Prostate gland (tissue), 2 donors: ENCODE measurements at places on chromosomes 1 and 21. TPM values are rescaled to one million over a fixed set of nuclear protein-coding genes. Genes with fewer than 3 reads are reported as not detected.
A peak's percentile ranks its signal among the peaks of the same experiment; 100 is the strongest.

The AGT gene
- 4.7 TPM for total RNA-seq

The ETV3L gene
- not detected for total RNA-seq

The OR6K3 gene
- total RNA-seq: not detected

The C1QA gene
- 47.6 TPM for total RNA-seq

The ZFP69B gene
- total RNA-seq: 2.9 TPM

The FNDC7 gene
- total RNA-seq: 3.3 TPM

The CAMK2N1 gene
- 17.4 TPM for total RNA-seq

The CDC73 gene
- 36.2 TPM for total RNA-seq

DNA sequence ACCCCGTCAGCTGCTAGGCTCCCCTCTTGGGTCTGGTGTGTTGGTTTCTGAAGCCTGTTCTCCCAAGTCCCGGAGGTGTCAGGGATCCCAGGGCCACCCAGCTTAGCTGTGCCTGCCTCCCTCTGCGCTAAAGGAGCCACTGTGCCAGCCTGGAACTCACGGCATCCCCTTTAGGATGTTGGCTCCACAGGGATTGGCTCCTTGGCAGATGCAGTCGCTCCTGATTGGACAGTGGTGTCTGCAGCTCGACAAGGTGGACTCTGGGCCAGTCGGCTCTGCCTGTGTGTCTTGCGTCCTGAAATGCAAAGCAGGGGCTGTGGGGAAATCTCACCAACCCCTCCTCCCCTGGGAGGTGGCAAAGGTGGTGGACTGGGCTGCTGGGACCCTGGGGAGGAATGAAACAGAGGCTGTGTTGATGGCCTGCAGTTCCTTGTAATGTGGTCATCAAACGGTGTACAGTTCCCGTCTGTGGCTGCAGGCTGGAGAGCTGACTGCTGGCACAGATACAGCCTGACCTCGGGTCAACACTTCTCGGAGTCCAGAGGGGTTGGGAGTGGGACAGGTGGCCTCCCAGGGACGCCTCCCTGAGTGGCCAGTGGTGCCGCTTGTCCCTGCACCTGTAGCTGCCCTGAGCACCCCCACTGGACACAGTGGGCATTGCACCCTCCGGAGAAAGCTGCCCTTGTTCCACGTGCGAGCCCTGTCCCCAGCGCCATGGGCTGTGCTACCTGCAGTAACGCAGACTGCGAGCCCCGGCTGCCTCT, 11.5 kb upstream of the KCNAB2 start:
- H3K4me3 ChIP-seq: no peak overlapping the region
- no peaks in the 10 kb centered on the region for H3K4me1 ChIP-seq
- peaks cover 5% of the 10 kb centered on the region for H3K27me3 ChIP-seq
- DNase-seq: no peak

GRCh38 chr1:192158181-192158580, at the start of gene RGS18:
TSS of gene RGS18 (plus strand) at chr1:192158462. CDS start at chr1:192158638, 176 bp downstream.
- no peak for DNase-seq
- no peaks in the 10 kb centered on the region for H3K4me1 ChIP-seq
- H3K27ac ChIP-seq: no peak within 1 kb of the TSS
- H3K4me3 ChIP-seq: no peak within 1 kb of the TSS

GRCh38 chr1:4960782-4961475, 306.5 kb downstream of the AJAP1 start:
- H3K36me3 ChIP-seq: no peaks in the 10 kb centered on the region
- H3K27ac ChIP-seq: no peak overlapping the region
- H3K4me3 ChIP-seq: no peak overlapping the region
- peaks cover 14% of the 10 kb centered on the region for H3K27me3 ChIP-seq
- no peaks in the 10 kb centered on the region for H3K4me1 ChIP-seq
- DNase-seq: no peak

GRCh38 chr1:170301596-170301995, 155.8 kb downstream of the NTMT2 start:
- no peak overlapping the region for H3K27ac ChIP-seq
- no peak overlapping the region for H3K4me3 ChIP-seq
- H3K36me3 ChIP-seq: no peaks in the 10 kb centered on the region
- DNase-seq: no peak

DNA sequence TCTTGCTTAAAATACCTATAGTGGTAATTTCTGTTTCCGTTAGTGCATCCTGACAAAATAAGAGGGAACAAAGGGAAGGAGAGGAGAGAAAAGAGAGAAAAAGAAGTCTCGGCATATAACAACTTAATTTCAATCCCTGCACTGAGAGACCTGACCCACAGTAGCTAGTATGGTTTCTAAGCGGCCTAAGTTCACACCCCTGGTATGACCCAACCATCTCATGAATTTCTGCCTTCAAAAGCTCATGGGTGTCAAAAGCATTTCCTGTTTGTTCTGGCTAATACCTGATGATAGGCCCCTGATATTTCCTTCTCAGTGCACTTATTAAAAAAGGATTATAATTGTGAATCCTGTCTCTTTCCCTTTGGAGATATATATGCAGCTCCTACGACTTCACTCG, 32.1 kb upstream of the RGS1 start:
- H3K27ac ChIP-seq: no peak overlapping the region
- no peak overlapping the region for H3K4me3 ChIP-seq
- no peaks in the 10 kb centered on the region for H3K4me1 ChIP-seq

DNA sequence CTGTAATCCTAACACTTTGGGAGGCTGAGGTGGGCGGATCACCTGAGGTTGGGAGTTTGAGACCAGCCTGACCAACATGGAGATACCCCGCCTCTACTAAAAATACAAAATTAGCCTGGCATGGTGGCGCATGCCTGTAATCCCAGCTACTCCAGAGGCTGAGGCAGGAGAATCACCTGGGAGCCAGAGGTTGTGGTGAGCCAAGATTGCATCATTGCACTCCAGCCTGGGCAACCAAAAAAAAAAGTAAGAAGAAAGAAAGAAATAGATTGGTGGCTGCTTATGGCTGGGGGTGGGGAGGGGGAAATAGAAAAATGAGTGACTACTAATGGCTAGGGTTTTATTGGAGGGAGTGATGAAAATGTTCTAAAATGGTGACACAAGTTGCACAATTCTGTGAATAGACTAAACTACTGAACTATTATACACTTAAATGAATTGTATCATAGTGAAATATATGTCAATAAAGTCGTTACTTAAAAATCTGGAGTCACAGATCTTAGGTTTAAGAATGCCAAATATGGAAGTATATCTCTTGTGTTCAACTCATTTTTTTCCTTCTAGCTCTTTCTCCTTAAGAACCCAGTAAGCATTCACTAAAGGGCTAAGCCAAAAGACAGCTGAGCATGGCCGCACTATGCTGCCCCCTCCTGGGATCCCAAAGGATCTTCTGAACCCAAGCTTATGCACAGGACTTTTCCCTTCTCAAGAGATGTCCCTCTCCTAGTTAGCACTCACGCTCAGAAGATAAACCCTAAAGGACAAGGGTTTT, 3.2 kb upstream of the NPL start:
- no peaks in the 10 kb centered on the region for H3K36me3 ChIP-seq
- no peak for DNase-seq
- no peaks in the 10 kb centered on the region for H3K4me1 ChIP-seq

DNA sequence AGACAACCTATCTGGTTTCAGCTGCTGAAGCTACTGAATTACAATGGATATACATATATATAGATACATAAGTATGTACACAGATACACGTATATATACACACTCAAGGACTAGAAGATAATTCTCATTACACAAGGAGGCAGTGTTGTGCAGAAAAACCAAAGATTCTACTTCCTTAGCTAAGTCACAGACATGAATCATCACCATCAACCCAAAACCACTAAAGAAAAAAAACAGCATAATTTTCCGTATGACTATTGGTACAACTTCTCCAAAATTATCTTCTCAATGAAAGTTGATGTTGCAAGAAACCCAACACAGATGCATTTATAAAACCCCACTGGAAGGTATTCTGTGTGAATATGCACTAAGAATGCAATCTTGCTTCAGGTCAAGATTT, 36.8 kb upstream of the RPF1 start:
- H3K27me3 ChIP-seq: no peaks in the 10 kb centered on the region
- no peak overlapping the region for H3K27ac ChIP-seq
- H3K4me1 ChIP-seq: no peaks in the 10 kb centered on the region
- DNase-seq: peak; percentile 15
- no peaks in the 10 kb centered on the region for H3K36me3 ChIP-seq

DNA sequence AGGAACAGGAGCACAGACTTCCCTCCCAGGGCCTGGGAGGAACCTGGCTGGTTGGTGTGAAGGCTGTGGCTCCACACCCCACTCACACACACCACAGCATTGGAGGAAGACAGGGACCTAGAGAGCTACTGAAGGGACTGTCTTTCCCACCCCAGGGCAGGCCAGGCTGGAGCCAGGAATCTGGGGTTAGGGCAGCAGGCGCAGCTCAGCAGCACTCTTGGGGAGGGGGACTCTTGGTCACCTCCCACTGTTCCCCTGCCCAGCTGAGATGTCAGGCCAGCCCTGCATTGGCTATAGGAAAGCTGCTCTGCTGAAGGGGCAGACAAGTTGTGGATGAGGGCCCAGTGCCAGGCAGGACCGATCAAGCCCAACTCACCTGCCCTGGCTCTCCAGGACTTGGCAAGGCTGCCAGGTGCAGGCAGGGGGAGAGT, 1.6 kb upstream of the PLEKHA6 start:
- no peak for DNase-seq
- H3K27me3 ChIP-seq: no peaks in the 10 kb centered on the region
- no peak overlapping the region for H3K4me3 ChIP-seq
- no peak overlapping the region for H3K27ac ChIP-seq

DNA sequence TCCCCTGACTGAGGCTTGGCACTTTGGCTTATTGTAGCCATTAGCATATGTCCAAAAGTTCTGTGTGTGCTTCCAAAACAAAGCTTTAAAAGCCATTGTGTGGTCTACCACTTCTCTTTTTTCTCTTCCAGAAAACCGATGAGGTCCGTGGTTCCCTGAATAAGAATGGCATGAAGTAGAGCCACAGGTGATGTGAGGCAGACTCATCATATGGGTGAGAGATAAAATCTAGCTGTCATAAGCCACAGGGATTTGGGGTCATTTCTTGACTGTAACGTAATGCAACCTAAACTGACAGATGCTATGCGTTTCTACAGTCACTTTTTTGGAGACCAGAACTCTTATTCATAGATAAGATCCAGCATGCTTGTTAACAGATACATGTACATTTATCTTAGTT, 7.0 kb upstream of the GREM2 start:
- no peak for DNase-seq
- H3K27ac ChIP-seq: no peak overlapping the region
- no peak overlapping the region for H3K4me3 ChIP-seq
- H3K27me3 ChIP-seq: no peaks in the 10 kb centered on the region

- no peak for DNase-seq
- no peak overlapping the region for H3K27ac ChIP-seq
- no peaks in the 10 kb centered on the region for H3K4me1 ChIP-seq
These were observed 38.8 kb downstream of the LUZP1 start for GRCh38 chr1:23129846-23130245.

- no peak overlapping the region for H3K4me3 ChIP-seq
- no peaks in the 10 kb centered on the region for H3K36me3 ChIP-seq
These were observed 89.4 kb downstream of the SDCCAG8 start for GRCh38 chr1:243345205-243345604.

GRCh38 chr1:214418391-214418790, 133.0 kb downstream of the PTPN14 start:
- no peaks in the 10 kb centered on the region for H3K27me3 ChIP-seq
- no peaks in the 10 kb centered on the region for H3K36me3 ChIP-seq
- no peak overlapping the region for H3K4me3 ChIP-seq
- H3K4me1 ChIP-seq: no peaks in the 10 kb centered on the region
- DNase-seq: no peak
- H3K27ac ChIP-seq: no peak overlapping the region

GRCh38 chr21:45824546-45825215, 156.9 kb upstream of the COL6A1 start:
- H3K27ac ChIP-seq: no peak overlapping the region
- no peaks in the 10 kb centered on the region for H3K36me3 ChIP-seq
- peaks cover 3% of the 10 kb centered on the region for H3K27me3 ChIP-seq
- no peaks in the 10 kb centered on the region for H3K4me1 ChIP-seq
- DNase-seq: no peak
